ENCODE measurements at places on chromosomes 12 and 14. TPM values are rescaled to one million over a fixed set of nuclear protein-coding genes. Genes with fewer than 3 reads are reported as not detected.

- peak; percentile 19 for DNase-seq
Measured at GRCh38 chr14:19974844-19975243, 547 bp upstream of the OR4K15 start.

The ALDH1L2 gene
- total RNA-seq = 1.4 TPM

DNA sequence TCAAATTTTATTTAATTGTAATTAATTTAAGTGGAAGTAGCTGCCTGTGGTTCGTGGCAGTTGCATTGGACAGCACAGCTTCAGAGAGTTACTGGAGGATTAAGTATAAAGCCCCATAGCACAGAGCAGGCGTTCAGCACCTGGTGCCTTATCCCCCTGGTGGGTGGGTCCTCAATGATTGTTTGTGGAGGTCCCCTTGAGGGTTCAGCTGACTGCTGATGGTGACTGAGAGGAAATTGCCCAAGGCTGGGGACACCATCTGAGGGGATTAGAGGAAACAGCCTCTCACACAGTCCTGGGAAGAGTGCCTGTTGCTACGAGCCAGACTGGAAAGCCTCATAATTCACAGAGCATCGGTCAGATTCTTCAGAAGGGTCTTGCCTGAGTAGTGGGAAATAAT, 83.4 kb upstream of the NOS1 start:
- DNase-seq = no peak

DNA sequence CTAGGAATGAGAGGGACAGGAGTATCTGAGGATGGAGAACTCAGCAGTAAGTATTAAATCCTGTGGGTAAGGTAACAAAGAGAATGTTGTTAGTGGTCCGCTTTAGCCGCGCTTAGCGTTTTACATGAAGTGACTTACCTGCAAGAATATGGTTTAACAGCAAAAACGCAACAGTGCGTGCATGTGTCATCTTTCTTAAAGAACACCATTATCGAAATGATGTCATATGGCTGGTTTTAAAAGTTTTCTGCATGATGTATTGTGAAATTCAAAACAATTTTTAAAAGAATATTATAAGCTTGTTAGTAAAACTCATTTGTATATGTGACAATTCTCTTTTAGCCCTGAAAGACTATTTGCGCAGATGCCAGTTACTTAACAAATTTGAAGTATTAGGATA, 1.7 kb downstream of the LEMD3 start:
- DNase-seq = no peak

- no peak for DNase-seq
Measured at GRCh38 chr12:45622210-45622937, 107.1 kb upstream of the ARID2 start.

The EML1 gene
- not detected for total RNA-seq

Measured in activated CD4-positive, alpha-beta memory T cell treated with anti-CD3 and anti-CD28 coated beads, Interleukin-2, amount 10 ng/mL, durations not matched to agents 7 days and 5 days (primary cell).